NCI-H1417 treated with DMSO at 0.1 percent for 48 hours (cell line): ENCODE measurements at places on chromosomes 3 and 15.

DNA sequence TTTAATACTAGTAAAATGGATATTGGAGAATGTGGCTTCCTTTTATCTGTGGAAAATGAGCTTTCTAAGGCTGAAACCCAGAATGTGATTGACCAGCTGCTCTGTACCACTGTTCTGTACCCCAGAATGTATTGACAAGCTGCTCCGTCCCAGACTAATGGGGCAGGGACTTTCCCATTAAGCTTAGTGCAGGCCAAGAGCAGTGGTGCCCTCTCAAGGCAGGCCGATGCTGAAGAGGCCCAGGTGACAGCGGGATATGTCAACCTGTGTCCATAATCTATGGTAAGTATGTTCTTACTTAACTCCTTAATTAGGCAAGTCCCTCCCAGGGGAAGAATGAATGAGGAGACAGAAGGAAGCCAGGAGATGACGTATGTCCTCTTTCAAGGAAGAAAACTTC lies 31.1 kb downstream of the SGO1 start:
- DNase-seq, result no peak

- no peak for DNase-seq
These were observed 13.4 kb upstream of the HCN4 start for GRCh38 chr15:73382115-73382514.

DNA sequence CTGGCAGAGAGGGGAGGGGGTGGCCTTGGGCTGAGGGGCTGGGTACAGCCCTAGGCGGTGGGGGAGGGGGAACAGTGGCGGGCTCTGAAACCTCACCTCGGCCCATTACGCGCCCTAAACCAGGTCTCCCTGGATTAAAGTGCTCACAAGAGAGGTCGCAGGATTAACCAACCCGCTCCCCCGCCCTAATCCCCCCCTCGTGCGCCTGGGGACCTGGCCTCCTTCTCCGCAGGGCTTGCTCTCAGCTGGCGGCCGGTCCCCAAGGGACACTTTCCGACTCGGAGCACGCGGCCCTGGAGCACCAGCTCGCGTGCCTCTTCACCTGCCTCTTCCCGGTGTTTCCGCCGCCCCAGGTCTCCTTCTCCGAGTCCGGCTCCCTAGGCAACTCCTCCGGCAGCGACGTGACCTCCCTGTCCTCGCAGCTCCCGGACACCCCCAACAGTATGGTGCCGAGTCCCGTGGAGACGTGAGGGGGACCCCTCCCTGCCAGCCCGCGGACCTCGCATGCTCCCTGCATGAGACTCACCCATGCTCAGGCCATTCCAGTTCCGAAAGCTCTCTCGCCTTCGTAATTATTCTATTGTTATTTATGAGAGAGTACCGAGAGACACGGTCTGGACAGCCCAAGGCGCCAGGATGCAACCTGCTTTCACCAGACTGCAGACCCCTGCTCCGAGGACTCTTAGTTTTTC lies 4.9 kb downstream of the ISL2 start:
- peak; percentile 32 for DNase-seq

DNA sequence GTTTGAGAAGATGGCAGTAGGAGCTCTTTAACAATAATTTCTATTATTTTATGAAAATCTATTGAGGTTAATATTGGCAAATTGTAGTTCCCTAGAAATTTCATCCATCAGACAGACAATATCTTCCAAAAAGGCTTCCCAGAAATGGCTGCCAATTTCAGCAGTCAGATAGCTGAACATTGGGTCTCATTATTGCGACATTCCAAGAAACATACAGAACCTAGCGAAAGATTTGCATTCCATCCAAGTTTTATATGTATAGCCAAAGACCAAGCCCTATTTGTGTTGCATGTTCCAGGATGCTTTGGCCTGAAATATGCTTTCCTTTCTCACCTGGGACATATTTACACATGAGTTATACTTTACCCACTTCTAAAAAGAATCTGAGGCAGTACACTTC lies 24.5 kb downstream of the ACP3 start:
- no peak for DNase-seq

DNA sequence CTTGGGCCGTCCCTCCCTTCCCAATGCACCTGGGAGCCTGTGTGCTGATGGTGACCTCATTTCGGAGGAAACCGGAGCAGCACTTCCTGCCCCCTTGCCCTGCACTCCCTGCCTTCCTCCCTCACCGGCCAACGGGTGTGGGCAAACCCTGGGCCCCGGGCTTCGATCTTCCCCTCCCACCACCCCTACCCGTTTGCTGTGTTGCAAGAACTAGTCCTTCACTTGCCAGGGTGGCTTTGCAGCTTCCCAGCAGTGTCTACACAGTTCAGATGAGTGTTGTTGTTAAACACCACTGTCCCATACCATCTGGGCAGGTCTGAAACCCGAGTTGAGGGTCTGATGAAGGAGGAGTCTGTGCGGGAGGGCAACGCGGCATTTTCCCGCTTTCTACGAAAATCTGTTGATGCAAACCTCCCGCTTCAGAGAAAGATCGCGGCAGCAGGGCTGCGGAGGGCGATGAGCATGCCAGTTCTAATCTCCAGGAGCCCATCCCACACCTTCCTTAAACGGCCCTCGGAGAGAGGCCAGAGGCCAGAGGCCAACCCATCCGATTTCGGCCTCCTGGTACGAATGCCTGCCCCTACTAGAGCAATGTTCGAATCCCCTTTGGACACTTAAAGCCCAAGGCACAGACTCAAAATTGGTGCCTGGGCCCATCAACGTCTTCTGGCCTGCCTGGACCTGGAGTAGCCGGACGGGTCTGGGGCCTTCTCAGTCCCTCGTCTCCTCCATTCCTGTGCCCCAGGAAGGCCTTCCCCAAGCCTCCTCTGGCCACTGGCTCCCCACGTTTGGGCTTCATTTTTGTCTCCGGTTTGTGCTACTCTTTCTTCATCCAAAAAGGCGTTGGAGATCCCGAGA lies 35.7 kb upstream of the POLG start:
- DNase-seq, result no peak

DNA sequence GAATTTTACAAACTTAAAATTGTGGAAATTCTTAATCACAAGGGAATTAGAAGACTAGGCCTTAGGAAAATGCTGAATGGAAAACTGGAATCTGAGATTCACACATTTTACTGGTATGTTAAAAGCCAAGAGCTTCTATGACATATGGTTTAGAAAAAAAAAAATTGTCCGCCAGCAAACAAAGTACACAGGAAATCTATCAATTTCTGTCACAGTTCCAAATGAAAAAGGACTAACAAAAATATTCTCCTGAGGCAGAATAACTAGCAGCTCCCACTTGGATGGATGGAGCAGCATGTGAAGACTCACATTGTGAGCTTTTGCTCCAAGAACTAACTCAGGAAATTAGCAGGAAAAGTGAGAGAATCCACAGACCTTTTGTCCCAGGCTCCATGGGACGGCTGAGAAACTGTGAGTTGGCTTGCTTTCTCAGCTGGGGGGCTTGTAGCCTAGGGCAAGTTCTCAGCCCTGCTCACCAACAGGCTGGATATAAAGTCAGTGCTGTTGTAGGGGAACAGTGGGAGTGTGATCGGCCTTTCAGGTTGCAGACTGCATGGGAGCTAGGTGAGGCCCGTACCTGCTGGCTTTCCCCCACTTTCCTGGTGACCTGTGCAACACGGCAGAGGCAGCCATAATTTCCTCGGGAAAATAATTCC lies 731.1 kb upstream of the SGO1 start:
- DNase-seq, result no peak

DNA sequence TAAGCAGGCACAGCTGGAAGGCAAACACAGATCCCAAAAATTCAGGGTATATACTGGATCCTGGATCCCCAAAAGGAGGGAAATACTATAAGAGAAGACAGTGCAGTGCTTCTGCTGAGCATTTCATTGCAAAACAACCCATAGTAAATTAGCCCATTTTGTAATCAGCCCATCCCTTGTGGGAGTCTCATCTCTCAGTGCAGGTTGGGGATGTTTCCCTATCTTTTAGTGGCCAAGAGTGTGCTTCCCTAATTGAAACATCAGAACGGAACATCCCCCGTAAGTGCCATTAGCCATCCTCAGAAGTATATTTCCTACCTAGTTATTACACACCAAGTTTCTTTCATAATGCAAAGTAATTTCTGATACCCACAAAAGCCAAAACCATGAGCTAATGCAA lies 11.2 kb upstream of the MTMR14 start:
- DNase-seq, result no peak

DNA sequence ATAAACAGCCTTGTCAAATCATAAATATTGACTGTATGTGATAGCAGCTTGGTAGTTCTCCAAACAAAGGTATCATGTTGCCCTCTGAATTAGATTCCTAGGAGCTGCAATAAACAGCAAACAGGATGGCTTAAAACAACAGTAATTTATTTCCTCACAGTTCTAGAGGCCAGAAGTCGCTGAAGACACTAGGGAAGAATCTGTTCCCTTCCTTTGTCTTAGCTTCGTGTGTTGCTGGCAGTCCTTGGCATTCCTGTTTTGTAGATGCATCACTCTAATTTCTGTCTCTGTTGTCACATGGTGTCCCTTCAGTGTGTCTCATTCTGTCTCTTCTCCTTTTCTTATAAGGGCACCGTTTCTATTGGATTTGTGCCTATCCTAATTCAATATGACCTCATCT lies 679.3 kb downstream of the OTOL1 start:
- DNase-seq, result no peak

GRCh38 chr15:101003706-101004105 lies 84.5 kb downstream of the LRRK1 start:
- no peak for DNase-seq

DNA sequence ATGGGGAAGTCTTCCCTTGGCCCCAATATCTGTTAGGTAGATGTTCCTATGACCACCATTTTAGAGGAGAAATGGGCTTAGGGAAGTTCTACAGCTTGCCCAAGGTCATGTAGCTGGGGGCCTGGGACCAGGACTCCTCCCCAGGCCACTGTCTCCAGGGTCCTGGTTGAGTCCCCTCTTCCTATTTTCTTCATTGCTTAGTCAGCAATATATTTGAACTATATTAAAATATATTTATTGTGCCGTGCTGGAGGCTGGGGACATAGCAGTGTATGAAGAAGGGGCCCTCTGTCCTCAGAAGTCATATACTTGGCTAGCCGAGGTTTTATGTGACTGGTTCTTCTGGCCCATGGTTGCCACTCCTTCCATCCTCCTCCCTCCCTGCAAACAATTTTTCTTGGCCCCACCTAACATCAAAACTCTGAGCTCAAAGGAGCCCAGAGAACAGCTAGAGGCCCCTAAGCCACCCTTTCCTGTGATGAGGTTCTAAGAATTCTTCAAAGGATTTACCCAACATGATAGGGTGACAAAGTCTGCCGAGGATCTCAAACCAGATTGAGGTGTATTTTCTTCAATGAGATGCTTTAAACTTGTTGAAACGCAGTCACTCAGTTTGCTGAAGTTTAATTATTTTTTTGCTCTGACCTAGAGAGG lies 121.2 kb upstream of the RASGRP1 start:
- no peak for DNase-seq

GRCh38 chr3:399647-400046 lies 203.1 kb downstream of the CHL1 start:
- no peak for DNase-seq
